T47D (cell line): ENCODE measurements at places on chromosomes 2 and 18.

GRCh38 chr2:195733831-195734230 lies 76.8 kb downstream of the SLC39A10 start:
- no peak for DNase-seq

- no peak for DNase-seq
Observed at GRCh38 chr2:46512185-46512584, 32.8 kb downstream of the TMEM247 start.

- no peak for DNase-seq
Observed at GRCh38 chr2:46365913-46366667, 68.9 kb downstream of the EPAS1 start.

DNA sequence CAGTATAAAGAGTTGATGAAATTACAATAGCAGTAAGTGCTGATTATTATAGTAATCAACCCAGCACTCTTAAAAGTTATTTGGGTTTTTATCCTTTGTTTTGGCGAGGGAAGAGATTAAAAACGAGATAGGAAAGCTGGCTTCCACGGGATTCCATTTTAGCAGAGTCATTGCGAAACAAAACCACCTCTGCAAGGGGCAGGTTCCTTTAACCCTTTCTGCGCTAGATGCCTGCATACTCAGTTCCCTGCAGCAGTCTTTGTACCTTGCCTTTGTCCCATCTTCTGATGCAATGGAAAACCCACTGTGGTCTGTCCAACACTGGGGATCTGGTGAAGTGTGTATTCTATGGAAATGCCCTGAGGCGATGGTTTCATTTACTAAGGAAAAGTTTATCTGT lies 2.7 kb downstream of the YPEL5 start:
- peak; percentile 24 for DNase-seq
